ENCODE measurements at places on chromosomes 2 and 18. TPM values are rescaled to one million over a fixed set of nuclear protein-coding genes. Genes with fewer than 3 reads are reported as not detected.

Gene ZNF396
- 1.6 TPM for total RNA-seq

Gene ASPRV1
- total RNA-seq: 2.6 TPM

- H3K36me3 ChIP-seq: no peaks in the 10 kb centered on the region
- no peaks in the 10 kb centered on the region for H3K27me3 ChIP-seq
- DNase-seq: no peak
- H3K4me3 ChIP-seq: no peak overlapping the region
Observed at GRCh38 chr2:162174746-162175145, 22.7 kb upstream of the GCG start.

Gene UGT1A6
- 0.85 TPM for total RNA-seq

Gene ALKAL2
- 22.6 TPM for total RNA-seq

Gene ZEB2
- total RNA-seq: 13.1 TPM

Gene MC5R
- total RNA-seq: not detected

GRCh38 chr18:3967359-3968180 is 487.5 kb downstream of the DLGAP1 start:
- no peak overlapping the region for H3K4me3 ChIP-seq
- no peaks in the 10 kb centered on the region for H3K27me3 ChIP-seq
- no peaks in the 10 kb centered on the region for H3K36me3 ChIP-seq
- no peak overlapping the region for H3K27ac ChIP-seq
- H3K4me1 ChIP-seq: no peaks in the 10 kb centered on the region

GRCh38 chr2:43462866-43463641 is 132.8 kb downstream of the THADA start:
- H3K36me3 ChIP-seq: no peaks in the 10 kb centered on the region
- H3K27me3 ChIP-seq: no peaks in the 10 kb centered on the region
- no peak overlapping the region for H3K4me3 ChIP-seq
- peak; percentile 71 for DNase-seq
- peak overlapping the region; percentile 26 for H3K27ac ChIP-seq

Gene PRSS56
- total RNA-seq: not detected

- no peak overlapping the region for H3K27ac ChIP-seq
- DNase-seq: no peak
- H3K27me3 ChIP-seq: no peaks in the 10 kb centered on the region
- H3K4me1 ChIP-seq: no peaks in the 10 kb centered on the region
- H3K36me3 ChIP-seq: no peaks in the 10 kb centered on the region
- no peak overlapping the region for H3K4me3 ChIP-seq
Observed at GRCh38 chr2:239255628-239256349, 145.0 kb downstream of the HDAC4 start.

DNA sequence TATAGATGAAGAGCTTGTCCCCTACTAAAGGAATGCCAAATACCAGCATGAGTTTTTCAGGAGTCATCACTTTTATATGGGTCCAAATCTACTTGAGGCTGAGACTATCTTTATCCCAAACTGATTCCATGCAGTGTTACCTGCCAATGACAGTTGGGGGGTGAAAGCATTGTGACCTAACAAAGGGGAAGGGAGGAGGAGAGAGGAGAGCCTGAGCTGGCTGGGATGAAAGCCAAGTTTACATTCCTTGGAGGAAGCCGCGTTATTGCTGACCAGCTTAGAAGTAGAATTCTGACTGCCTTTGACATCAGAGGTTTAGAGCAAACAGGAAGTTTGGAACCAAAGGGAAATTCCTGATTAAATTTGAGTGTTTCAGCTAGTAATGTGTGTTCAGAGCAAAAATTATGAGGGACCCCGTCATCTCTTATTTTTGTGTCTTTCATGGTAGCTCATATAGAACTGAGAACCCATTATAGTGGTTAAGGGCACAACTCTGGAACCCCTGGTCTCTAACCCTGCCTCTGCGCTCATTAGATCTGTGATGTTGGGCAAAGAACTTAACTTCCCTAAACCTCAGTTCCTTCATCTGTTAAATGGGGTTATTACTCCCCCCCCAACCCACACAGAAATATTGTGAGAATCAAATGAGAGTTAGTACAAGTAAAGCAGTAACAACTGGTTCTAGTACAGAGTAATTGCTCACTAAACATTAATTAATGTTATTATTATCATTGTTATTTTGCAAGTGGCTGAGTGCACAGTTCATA is 199.3 kb upstream of the EPAS1 start:
- no peaks in the 10 kb centered on the region for H3K36me3 ChIP-seq
- H3K27ac ChIP-seq: peak overlapping the region; percentile 45
- peak; percentile 66 for DNase-seq
- no peaks in the 10 kb centered on the region for H3K4me1 ChIP-seq
- H3K4me3 ChIP-seq: no peak overlapping the region

GRCh38 chr2:33104052-33104623 is 157.4 kb downstream of the LTBP1 start:
- H3K4me3 ChIP-seq: no peak overlapping the region
- DNase-seq: no peak
- no peaks in the 10 kb centered on the region for H3K4me1 ChIP-seq
